ENCODE measurements at places on chromosomes 7 and 10.

DNA sequence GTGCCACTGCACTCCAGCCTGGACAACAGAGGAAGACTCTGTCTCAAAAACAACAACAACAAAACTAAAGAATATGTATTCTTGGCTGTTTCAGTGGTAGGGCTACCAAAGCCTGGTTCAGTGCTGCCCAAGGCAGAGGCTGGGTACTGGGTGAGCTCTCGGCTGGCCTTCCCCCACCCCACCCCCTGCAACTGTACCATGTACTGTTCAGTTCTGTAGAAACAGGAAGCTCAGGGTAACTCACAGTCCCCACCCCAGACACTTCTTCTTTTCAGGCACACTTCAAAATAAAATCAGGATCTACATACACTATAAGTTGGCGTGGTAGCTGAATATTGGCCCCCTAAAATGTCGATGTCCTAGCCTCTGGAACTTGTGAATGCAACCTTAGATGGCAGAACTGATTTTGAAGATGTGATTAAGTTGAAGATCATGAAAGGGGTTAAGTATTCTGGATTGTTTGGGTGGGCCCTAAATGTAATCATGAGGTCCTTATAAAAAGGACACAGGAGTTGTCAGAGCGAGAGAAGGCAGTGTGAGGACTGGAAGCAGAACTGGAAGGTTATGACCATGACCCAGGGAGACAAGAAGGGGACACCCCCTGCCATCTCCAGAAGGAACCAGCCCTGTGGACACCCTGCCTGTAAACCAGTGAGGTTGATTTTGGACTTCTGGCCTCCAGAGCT lies 31.2 kb downstream of the TBXAS1 start:
- DNase-seq, result no peak

- DNase-seq, result no peak
Measured at GRCh38 chr7:69349291-69349690, 249.0 kb upstream of the AUTS2 start.

DNA sequence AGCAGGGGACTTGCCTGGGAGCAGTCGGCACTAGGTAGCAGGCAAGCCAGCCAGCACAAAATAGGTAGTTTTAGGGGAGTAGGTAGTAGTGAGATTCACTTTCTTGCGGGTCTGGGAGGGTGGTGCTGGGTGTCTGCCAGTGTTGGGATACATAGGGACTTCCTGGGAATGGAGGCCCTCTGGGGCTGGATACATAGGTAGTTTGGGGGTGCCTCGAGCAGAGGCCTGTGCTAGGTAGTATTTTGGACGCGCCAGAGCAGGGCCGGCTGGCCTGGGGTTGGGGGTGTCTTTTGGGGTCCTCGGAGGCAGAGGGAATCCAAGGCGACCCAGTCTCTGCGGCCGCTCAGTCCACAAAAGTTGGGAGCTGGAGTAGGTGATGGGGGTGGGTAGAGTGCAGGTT lies 2.0 kb upstream of the HOXA3 start:
- no peak for DNase-seq

- DNase-seq, result no peak
Measured at GRCh38 chr10:5400468-5401240, 4.0 kb downstream of the TUBAL3 start.

DNA sequence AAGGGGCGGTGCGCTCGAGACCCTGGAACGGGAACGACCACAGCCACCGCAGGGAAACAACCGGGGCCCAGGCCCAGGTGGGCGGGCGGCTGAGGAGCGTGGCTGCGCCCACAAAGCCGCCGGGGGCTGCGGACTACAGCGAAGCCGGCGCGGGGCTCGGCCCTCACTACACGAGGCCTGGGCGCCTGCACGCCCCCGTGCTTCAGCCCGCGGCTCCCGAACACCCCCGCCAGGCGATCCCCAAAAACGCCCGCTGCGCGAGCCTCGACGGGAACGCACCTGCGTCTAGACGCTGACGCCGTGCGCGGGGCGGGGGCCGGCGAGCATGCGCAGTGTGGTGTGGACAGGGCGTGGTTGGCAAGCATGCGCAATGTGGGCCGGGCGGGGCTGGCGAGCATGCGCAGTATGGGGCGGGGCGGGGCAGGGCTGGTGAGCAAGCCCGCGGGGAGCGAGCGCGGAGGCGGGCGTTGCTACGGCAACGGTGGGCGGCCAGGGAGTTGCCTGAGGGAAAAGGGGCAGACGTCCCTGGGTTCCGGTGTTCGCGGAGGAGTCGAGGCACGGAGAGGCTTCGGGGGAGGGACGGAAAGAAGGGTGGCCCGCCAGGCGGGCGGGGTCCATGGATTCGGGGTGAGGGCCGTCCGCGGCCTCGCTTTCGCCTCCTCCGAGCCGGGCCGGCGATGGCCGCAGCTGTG lies at the start of gene RNF32:
RNF32 (plus strand) TSS at position 518 of the 692 bp plus-strand sequence. CDS start 3,104 bp downstream, outside the sequence.
- DNase-seq, result peak; percentile 99

GRCh38 chr7:1193593-1194424 lies 33.8 kb upstream of the ZFAND2A start:
- DNase-seq, result peak; percentile 72

GRCh38 chr10:28935061-28935460 lies 257.7 kb downstream of the BAMBI start:
- DNase-seq, result no peak

- no peak for DNase-seq
Measured at GRCh38 chr7:2855386-2855785, 11.3 kb upstream of the GNA12 start.

DNA sequence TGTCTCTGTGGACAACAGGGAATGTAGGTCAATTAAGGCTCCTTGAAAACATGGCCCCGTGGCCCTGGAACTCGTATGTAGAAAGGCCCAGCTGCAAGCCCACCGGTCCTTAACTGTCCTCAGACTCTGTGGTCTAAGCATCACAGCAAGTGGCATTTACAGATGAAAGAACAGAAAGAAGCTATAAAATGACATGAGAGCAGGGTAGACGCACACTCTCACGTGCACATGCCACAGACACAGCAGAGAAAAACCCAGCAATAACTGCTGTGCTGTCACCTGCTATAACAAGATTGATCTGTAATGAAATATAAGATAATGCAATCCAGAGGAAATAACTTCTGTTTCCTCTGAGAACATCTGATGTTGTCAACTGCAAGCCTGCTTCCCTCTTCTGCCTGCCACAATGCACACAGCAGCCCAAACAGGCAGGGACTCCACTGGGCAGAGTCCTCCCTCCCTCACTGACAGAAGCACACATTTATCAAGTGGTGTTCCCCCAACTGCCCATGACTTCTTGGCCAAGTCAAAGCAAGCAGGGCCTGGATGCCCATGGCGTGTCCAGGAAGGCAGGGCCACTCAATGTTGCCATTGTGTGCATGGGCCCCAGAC lies 63.9 kb downstream of the GFRA1 start:
- DNase-seq, result no peak

- DNase-seq, result no peak
Measured at GRCh38 chr7:894164-894867, 18.0 kb downstream of the GET4 start.

DNA sequence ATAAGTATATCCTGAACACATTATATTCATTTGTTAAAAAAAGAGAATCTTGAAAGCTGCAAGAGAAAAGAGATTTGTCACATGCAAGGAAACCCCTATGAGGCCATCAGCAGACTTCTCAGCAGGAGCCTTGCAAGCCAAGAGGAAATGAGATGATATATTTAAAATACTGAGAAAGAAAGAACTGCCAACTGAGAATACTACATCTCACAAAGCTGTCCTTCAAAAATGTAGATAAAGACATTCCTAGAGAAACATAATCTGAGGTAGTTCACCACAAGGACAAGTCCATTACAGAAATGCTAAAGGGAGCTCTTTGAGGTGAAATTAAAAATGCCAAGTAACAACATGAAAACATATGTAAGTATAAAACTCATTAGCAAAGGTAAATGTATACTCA lies 224.4 kb upstream of the MBL2 start:
- DNase-seq, result no peak

GRCh38 chr7:106075937-106076336 lies 36.2 kb downstream of the SYPL1 start:
- DNase-seq, result no peak

DNA sequence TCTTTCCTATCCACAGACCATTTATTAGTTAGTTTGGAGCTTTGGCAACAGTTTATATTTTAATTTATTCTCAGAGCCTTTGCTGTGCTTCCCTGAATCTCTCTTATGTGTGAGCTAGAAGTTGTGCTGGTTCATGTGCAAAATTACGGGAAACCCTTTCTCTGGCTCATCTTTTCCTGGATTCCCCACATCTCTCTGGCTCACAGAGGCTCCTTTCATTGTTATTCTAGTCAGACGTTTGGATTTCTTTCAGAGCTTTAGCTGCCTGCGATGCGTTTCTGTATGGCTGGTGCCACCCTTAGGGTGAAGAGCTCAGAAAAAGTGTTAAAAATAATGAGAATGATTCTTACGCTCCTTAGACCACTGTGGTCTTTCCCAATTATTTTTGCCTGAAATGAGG lies 53.3 kb downstream of the TPST1 start:
- DNase-seq, result no peak

GRCh38 chr7:78542541-78542940 lies 744.0 kb downstream of the PHTF2 start:
- DNase-seq, result no peak

DNA sequence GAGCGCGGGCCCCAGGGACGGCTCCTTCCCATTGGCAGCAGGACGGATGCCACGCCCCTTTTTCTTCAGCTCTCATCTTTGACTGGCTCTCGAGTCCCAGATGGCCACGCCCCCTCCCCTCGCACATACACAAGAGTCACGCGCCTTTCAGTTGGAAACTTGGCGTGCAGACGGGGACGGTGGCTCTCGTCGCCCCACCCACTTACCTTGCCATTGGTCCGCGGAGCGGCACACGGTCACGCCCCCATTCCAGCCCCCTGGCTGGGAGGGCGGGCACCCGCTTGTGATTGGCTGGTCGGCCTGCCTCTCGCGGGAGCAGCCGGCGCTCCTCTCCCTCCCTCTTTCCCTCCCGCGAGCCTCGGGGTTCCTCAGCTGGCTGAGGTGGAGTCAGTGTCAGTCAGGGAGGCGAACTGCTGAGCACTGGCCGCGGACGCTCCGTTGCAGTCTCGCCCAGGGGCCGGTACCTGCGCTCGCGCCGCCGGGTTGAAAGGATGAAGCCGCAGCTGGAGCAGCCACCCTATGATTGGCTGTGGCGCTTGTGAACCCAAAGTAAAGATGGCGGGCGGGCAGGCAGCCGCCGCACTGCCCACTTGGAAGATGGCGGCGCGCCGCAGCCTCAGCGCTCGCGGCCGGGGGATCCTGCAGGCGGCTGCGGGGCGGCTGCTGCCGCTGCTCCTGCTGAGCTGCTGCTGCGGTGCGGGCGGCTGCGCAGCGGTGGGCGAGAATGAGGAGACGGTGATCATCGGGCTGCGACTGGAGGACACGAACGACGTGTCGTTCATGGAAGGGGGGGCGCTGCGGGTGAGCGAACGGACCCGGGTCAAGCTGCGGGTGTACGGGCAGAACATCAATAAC lies at the start of gene CNNM2:
CNNM2 (plus strand) TSS at position 333 of the 855 bp plus-strand sequence; CDS start at position 520, 187 bp downstream.
- peak; percentile 99 for DNase-seq

DNA sequence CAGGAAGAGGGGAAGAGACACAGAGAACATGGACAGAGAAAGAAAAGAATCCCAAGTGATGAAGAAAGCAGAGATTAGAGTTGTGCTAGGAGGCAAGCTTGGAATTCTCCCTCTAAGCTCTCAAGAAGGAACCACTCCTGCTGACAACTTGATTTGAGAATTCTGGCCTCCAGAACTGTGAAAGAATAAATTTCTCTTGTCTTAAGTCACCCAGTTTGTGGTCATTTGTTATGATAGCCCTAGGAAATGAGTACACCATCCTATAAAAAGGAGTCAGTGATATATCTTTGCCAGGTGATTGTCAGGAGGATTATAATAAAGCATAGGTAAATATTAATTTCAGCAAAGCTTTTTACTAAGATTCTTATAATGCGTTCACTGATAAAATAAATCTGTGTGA lies 82.7 kb upstream of the TFEC start:
- DNase-seq, result no peak

- peak; percentile 57 for DNase-seq
Measured at GRCh38 chr7:16774986-16775385, 21.4 kb downstream of the TSPAN13 start.

- no peak for DNase-seq
Measured at GRCh38 chr10:86312701-86313270, 53.8 kb downstream of the GRID1 start.

DNA sequence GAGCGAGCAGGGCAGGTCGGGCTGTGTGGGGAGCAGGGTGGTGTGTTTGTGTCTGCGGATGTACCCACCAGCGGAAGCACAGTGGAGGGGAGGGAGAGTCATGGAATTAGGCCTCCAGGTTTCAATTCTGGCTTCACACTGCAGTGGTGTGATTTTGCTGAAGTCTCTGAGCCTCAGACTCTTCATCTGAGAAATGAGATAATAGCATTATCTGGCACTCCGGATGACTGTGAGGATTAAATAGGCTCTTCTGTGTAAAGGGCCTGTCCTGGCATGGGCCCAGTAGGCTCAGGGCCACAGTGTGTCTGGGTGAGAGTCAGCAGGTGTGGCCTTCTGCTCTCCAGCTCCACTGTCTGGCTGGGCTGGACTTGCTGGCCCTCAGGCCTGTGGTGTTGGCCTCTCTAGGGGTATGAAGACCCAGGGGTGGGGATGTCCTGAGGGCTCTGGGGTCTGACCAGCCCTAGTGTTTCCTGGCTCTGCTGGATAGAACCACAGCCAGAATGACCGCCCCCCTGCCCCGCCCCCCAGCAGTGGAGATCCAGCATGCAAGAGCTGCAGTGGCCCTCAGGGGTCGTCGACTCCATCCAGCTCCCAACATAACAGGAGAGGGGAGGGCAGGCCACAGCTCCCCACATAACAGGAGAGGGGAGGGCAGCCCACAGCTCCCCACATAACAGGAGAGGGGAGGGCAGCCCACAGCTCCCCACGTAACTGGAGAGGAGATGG lies 178.6 kb downstream of the RPS24 start:
- no peak for DNase-seq

- DNase-seq, result no peak
Measured at GRCh38 chr7:91582799-91583477, 297.6 kb downstream of the MTERF1 start.

DNA sequence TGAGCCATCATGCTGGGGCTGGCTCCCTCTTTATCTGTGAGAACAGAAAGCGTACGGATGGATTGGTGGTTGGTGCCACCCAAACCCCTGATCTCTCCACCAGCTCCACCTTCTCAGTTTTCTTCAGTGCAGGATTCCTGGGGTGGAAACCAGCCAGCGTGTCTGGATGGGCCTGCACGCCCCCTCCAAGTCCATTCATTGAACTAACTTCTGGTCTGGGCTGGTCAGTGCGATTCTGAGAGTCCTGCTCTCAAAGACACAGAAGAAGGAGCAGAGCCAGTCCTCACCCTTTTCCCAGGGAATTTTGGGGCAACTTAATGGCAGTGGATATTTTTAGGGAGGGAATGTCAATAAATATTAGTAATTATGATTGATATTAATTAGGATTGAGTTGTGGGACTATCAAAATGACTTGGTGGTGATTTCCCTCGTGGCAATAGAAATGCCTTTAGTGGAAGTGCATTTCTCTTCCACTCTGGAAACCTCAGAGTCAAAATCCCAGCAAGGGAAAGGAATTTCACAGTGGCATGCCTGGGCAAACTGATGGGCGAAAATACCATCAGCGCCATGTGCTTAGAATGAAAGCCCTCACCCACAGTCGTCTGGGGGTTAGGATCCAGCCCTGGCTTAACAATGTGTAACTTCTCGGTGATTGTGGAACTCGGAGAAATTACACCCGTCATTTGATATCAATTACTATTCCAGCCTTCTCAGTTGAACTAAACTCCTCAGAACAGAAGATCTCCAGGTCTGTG lies 69.3 kb upstream of the EEPD1 start:
- DNase-seq, result no peak
